ENCODE measurements at places on chromosomes 4 and X.

GRCh38 chrX:79159800-79160199, 15.3 kb downstream of the GPR174 start:
- DNase-seq, result no peak

DNA sequence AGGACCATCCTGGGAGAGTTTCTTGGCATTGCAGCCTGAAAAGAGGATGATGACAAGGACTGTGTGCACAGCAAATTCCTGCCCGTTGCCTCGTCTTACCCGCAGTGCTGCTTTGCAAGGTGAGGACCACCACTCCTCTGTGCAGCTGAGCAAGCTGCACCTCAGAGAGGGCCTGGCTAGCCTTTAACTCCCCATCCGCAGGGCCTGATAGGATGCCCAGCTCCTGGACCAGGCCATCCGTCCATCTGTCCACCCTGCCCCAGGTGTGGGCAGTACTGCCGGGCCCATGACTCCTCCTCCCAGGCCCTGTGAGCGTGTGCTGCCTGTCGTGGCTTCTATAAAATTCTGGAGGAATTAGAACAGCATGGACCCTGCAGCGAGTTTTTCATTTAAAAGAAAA, 43.9 kb upstream of the PPP2R2C start:
- no peak for DNase-seq

DNA sequence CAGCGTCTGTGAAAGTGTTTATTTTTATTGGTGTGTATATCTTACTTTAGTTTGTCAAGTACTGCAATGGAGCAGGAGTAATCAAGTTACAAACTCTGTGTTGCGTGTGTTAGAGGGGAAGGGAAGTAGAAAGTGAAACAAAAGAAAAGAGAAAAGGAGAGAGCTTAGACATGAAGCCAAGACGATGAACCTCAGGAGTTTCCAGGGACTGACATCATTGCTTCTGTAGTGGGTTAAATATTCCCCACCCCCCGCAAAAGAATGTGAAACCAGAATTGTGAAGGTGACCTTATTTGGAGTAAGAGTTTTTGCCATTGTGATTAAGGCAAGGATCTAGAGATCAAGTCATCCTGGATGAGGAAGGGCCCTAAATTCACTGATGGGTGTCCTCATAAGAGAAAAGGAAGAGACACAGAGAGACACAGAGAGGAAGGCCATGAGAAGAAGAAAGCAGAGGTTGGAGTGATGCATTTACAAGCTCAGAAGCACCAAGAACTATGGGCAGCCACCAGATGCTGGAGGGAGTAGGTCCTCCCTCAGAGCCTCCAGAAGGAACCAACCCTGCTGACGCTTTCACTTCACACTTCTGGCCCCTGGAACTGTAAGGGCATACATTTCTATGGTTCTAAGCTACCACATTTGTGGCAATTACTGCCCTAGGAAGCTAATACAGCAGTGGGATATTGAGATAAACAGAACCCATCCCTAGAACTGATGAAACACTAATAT, 173.6 kb upstream of the SFRP2 start:
- DNase-seq, result no peak

GRCh38 chr4:78361621-78362120, 189.9 kb upstream of the ANXA3 start:
- DNase-seq, result no peak

DNA sequence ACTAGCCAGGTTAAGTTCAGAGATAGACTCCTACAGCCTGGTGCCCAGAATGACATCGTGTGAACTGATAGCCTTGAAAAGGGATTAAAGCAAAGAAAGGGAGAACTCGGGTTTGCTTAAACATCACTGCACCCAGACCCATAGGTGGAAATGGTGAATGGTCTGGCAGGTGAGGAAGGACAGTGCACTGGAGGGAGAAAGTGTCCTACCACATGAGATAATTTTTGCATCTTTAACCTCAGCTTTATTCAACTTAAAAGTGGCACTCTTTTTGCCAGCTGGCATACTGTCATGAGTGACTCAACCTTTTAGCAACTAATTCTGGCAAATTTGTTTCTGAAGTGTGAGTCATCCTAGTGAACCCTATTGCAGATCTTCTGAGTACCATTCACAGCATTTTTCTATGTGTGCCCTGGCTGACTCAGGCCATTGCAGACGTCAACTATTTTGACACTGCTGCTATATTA, 53.0 kb upstream of the DAPP1 start:
- no peak for DNase-seq

GRCh38 chr4:56755901-56756300, 65.6 kb downstream of the SPINK2 start:
- peak; percentile 39 for DNase-seq

DNA sequence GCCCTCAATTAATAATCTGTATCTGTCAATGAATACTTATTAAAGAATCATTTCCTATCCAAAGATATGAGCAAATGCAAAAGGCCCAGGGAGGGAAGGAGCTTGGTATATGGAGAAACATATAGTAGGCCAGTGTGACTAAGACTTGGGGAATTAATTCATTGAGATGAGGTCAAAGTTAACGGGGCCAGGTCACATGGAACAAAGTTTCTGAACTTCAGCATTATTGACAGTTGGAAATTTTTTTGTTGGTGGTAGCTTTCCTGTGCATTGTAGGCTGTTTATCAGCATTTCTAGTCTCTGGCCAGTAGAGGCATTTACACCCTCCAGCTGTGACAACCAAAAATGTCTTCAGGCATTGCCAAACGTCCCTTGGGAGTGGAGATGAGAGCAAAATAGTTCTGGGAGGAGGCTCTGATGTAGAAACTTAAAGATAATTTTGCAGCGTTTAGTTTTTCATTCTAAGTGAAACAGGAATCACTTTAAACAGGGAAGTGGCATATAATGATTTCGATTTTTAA, 202.0 kb downstream of the SLC4A4 start:
- no peak for DNase-seq
